MCF 10A (cell line): ENCODE measurements at places on chromosomes 5 and 9.
A peak's percentile ranks its signal among the peaks of the same experiment; 100 is the strongest.

DNA sequence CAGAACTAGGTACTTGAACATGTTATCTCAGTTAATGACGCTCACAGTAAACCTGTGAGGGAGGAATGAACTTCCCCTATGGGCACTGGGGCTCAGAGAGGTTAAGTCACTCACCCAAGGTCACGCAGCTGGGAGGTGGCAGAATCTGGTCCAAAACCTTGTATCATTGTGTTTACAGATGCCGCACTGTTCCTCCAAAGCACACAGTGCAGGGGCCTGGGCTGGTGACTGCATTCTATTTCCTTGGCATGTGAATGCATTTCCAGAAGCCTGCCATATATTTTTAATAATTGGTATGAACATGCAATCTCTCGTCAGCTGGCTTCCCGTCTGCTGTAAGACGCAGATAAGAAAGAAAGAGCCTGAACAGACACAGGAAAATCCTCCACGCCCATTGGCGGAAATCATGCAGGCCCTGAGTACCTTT lies 77.0 kb upstream of the TBC1D2 start:
- no peak for DNase-seq

- peak; percentile 33 for DNase-seq
Measured at GRCh38 chr5:155616779-155617392, 603.3 kb downstream of the KIF4B start.

DNA sequence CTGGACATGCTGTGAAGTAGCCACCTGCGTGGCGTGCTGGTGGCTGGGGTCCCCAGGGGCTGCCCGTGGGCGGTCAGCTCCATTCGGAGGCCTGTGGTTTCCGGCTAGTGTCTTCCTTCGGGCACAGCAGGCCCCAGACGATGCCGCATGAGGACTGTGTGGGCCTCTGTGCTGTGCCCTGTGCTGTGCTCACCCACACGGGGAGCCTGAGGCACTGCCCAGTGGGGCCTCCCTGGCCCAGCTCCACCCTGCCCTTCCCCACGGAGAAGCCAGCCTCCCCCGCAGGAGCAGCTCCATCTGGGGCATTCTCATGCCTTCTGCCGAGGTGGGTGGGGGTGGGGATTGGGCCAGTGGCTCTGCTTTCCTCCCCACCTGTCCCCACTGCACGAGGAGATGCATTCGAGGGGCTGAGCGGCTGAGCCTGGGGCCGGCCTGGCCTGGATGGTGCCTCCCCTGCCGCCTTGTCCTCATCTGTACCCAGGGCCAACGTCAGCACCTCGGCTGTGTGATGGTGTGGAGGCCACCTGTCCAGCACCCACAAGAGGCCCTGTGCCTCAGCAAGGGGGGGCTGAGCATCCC lies 24.2 kb downstream of the RXRA start:
- DNase-seq = no peak

- DNase-seq = no peak
Measured at GRCh38 chr5:82426464-82427154, 148.5 kb upstream of the RPS23 start.

GRCh38 chr5:134714120-134714519 lies 24.2 kb upstream of the CAMLG start:
- DNase-seq = no peak

DNA sequence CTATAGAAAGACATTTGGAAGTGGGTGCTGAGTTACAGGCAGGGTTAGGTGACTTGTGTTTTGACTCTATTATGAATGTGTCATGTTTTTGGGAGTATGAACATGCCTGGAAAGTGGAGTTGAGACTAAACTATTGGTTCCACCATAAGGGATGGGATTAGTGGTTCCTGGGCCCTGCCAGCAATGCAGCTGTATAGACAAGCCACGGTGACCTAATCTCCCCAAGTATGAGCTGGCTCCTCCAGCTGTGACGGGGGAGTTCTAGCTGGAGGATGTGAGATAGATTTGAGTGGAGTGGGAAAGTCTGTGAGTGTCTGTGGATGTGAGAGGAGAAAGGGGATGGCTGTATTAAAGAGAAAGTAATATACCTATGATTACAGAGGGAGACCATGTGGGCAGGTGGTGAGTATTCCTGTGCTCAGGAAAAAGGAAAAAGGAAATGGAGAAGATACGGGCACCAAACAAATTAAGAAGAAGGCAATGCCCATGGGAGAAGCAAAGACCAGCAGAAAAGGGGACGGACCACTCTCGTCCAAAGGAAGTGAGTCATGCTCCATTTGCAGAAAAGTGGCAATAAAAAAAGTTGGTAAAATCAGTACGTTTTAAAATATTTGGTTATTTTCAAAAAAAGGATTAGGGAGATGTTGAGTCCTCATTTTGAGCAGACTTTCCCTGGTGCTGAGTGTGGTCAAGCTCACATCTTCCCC lies 48.3 kb upstream of the ICE1 start:
- no peak for DNase-seq

DNA sequence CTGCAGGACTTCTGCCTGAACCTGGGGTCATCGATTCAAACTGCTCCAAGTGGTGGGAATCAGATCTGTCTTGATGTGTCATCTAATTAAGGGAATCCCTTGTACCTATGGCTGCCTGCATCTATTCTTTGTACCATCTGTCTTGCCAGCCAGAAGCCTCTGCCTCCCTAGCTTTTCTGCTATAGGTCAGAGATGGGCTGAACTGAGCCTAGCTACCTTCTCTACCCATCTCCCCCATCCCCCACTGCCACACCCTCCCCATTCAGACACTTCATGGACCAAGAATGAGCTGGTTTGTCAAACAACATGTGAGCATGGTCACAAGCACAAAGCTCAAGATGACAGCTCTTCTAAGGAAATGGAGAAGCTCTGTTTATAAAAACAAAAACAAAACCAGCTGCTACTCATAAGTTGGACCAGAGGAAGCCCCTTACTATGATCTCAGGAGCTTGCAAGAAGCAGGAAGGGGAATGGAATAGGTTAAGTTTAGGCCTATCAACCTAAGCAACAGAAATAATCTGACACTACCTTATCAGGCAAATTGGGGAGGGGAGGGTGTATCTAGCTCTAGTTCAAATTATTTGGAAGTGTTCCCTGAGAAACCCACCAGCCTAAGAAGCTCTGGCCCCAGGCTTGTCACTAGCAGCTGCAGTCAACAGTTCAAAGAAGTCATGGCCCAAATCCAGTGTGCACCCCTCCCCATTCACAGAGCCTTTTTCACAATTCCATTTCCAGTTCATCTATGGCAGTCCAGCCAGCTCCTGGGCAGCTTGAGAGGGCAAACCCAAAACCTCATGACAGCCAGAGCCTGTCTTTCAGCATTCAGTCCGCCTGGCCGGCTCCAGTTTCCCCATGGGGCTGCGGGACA lies 29.9 kb downstream of the SKP1 start:
- no peak for DNase-seq

GRCh38 chr5:167944121-167944852 lies 347.2 kb upstream of the WWC1 start:
- DNase-seq = peak; percentile 59

GRCh38 chr9:8600914-8601680 lies 801.5 kb upstream of the DMAC1 start:
- no peak for DNase-seq

GRCh38 chr9:27355166-27355565 lies 58.2 kb upstream of the EQTN start:
- DNase-seq = no peak

DNA sequence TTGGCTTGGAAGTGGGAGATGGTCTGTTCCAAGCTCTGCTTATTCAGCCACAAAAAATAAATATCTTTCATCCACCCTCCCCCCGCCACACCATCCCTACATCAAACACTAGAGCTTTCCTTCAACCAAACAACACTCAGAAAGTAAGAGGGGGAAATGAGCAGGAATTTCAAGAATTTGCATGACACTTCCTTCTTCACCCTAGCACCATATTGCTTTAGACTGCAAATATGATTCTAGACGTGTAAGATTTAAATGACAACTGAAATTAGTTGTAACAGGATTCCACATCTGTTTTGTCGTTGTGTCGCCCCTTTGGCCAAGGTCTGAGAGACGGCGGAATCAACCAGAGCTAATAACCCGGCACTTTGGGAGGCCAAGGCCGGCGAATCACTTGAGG lies 88.5 kb downstream of the NDFIP1 start:
- no peak for DNase-seq
